Cerebellar nuclear complex (tissue), 1 donor: ENCODE measurements at places on chromosomes 12 and 14.

DNA sequence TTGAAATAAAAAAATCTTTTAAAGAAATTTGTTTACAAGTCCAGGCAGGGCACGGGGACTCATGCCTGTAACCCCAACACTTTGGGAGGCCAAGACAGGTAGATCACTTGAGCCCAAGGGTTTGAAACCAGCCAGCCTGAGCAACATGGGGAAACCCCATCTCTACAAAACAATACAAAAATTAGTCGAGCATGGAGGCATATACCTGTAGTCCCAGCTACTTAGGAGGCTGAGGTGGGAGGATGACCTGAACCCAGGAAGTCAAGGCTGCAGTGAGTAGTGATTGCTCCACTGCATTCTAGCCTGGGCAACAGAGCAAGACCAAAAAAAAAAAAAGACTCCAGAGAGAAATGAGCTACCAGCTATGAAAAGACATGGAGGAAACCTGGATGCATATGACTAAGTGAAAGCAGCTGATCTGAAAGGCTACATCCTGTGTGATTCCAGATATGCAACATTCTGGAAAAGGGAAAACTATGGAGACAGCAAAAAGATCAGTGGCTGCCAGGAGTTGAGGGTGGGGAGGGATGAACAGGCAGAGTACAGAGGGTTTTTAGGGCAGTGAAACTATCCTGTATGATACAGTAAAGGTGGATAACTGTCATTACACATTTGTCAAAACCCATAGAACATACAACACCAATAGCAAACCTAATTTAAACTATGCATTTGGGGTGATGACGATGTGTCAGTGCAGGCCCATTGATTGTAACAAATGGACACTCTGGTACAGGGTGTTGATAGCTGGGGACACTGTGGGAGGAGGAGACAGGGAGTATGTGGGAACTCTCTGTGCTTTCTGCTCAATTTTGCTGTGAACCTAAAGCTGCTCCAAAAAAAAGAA lies 59.9 kb downstream of the PRKAB1 start:
- DNase-seq, result no peak

DNA sequence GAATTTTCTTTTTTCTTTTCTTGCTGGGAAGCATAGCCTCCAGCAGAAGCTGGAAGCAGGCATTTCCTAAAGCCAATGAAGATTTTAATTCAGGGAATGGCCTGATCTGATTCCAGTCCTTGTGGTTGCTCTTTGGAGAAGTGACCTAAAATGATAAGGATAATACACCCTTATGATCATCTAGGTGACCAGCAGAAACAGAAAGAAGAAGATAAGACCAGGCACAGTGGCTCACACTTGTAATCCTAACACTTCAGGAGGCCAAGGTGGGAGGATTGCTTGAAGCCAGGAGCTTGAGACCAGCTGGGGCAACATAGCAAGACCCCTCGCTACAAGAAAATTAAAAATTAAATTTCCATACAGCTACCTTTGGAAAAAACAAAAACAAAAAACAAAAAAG lies 51.2 kb downstream of the EEA1 start:
- no peak for DNase-seq

- DNase-seq, result no peak
These were observed 8.6 kb downstream of the NACA start for GRCh38 chr12:56716458-56716857.

- no peak for DNase-seq
These were observed 13.2 kb upstream of the BMAL2 start for GRCh38 chr12:27319409-27319808.

GRCh38 chr12:14169281-14169680 lies 187.9 kb upstream of the GRIN2B start:
- DNase-seq, result no peak

DNA sequence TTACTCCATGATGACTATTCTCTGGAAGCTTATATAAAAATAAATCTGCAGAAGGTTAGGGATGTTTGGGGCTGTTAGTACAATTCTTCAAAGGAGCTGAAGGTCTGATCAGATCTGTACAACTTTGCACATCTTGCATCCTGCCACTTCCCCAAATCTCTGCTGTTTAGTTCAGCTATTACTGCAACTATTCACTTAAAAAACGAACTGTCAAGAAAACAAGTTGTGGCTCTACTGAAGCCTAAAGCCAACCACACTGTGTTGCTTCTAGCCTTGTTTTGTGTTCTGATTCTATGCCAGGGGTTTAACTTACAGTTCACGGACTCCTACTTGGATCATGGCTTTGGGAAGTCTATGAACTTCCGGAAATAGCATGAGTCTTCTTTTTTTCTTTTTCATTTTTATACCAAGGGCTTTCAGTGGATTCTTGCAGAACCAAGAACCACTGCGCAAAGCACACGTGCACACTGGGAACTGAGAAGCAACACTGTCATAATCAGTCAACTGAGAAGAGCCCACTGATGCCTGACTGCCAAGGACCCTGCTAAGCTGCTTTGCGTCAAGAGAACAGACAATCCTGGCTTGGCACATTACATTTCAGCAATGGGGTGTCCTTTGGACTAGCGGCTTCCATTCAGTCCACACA lies 66.3 kb upstream of the EEA1 start:
- DNase-seq, result no peak

DNA sequence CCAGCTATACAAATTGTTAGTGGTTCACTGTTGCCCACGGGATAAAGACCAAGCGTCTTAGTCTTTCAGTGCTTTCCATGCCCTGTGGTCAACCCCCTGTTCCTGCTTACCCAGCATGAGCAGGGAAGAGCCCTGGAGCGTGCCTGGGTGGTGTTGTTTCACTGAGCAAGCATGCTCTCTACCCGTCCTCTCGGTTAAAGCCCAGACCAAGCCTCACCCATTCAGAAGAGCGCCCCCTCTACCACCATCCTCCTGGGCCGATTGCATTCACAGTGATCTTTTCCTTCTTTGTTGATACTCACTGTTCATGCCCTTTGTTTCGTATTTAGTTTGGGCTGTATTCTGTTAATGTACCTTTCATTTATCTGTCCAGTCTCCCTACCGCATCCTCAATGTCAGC lies 25.1 kb downstream of the DYRK4 start:
- DNase-seq, result no peak

GRCh38 chr14:103149351-103150237 lies 26.3 kb downstream of the TNFAIP2 start:
- no peak for DNase-seq

DNA sequence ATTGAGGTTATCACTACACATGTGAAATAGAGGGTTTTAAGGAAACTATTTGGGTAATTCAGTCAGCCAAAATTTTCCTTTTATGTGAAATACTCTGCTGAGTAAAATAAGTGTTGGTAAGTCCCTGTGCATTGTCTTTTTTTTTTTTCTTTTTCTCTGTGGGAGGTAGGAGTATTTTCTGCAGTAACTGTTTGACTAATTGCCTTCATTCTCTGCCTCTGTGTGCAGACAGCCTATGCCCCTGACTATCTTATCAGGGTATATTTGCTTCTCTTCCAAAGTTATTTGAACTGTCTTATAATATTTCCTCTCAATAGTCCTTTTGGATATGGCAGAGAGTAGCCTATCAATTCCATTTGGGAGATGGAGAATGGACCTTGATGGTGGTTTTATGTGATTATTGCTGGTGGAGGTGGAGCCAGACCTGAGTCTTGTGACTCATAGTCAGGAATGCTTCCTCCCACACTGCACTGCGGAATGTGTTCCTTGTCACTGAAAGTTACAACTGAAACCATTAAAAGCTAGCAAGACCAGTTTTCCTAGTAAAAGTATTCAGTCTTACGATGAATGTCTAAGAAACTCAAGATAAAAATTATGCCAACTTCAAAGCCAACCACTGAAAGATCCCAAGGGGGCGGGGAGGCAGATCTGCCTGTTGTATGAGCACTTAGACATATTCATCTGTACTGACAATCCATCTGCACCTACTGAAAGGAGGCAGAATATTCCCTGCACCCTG lies 40.9 kb upstream of the STXBP6 start:
- no peak for DNase-seq

DNA sequence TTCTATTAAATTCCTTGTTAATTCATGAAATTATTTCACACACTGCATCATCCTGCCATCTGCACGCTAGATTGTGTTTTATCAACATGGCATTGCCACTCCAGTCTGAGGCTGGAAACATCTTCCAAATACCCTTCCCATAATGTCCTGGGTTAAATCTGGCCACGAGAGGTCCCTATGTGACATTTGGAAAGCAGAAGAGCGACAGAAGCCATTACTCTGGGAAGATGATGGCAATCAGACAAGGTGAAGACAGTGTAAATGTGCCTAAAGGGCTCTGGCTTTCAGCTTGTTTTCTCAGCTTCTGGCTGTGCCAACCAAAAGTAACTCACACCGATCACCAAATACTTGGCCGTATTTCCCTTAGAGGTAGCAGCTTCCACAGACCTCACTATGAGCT lies 144.8 kb downstream of the CAPZA3 start:
- no peak for DNase-seq

- no peak for DNase-seq
These were observed 76.7 kb downstream of the MED13L start for GRCh38 chr12:116200812-116201211.

DNA sequence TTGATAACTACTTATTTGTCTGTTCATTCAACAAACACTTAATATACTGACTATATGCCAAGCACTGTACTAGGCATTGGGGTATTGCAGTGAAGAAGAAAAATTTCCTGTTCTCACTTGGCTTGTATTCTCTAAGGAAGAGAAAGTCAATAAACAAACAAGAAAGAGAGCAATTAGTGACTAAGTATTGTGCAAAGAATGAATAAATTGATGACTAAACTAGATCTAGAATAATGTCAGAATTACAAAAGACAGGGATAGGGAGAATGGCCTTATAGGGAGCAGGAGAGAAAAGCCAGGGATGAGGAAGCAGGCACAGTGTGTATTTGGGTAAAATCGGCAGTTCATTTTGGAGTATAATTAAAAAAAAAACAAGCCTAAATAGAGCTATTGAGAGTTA lies 4.2 kb upstream of the LIN7A start:
- DNase-seq, result no peak

DNA sequence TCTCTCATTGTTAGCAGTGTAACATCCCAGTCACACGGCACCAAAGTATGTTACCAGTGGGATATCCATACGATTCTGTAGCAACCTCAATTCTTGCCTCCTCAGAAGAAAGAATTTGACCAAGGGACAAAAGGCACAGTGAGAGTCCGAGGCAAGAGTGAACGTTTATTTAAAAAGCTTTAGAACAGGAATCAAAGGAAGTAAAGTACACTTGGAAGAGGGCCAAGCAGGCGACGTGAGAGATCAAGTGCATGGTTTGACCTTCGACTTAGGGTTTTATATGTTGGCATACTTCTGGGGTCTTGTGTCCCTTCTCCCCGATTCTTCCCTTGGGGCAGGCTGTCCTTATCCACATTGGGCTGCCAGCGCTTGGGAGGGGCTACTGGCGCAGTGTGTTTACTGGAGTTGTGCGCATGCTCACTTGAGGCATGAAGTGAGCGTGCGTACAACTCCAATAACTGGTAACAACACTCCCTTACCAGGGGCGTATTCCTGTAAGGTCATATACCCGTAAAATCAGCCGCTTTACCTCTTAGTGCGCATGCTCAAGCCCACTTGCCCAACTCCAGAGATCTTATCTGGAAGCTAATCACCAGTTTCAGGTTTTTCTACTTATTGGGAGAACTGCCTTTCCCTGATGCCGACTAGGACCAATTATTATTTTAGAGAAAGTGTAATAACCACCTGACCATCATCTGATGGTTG lies 71.7 kb downstream of the FAR2 start:
- DNase-seq, result no peak

- no peak for DNase-seq
These were observed 10.5 kb downstream of the AKT1 start for GRCh38 chr14:104784846-104785707.

GRCh38 chr12:41151793-41152192 lies 36.3 kb upstream of the PDZRN4 start:
- DNase-seq, result no peak

GRCh38 chr12:101885912-101886561 lies 8.7 kb downstream of the DRAM1 start:
- DNase-seq, result no peak
